Stimulated activated CD8-positive, alpha-beta memory T cell treated with anti-CD3 and anti-CD28 coated beads, Interleukin-4, amount 100 ng/mL, for 4 hours (primary cell): ENCODE measurements at places on chromosomes 2 and 18.

DNA sequence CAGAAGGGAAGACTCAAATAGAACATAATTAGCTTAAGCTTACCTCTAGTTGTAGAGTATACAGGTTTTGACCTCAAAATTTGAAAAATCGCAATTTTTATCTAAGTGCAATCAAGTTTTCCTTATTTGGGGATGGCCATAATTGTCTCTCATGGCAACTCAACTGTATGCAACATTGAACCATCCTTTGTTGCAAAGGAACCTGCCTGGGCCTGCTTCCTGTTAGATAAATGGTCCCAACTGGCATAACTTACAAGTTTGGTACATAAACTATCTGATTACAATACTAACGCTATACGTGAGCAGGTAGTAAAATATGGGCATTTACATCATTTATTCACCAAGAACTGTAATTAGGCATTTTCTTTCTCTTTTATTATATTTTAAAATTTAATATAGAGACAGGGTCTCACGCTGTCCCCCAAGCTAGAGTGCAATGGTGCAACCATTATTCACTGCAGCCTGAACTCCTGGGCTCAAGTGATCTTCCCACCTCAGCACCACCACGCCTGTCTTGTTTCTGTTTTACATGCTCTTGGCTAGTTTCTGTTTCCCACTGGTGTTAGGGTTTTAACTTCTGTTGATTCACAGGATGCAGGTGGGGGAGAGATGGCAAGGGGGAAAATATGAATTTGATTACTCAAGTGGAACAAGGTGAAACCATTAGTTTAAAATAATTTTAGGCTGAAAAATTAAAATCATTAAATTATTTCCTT lies 55.3 kb upstream of the B3GNT2 start:
- no peak for DNase-seq

DNA sequence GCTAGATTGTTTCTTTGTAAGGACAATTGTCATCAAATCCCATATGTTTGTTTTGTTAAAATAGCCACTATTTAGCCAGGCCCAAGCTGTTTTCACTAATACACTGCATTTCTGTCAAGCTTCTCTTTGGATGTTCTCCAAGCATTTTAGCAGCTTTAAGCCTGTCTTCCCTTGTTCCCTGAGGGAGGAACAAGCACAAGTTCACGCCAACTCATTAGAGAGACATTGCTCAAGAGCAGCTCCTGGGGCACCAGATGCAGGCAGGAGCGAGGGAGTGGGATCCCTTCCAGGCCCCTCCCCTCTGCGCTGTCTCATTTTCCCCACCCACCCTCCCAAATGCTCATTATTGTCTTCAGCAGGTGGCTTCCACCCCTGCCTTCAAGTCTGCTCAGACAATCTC lies 32.6 kb upstream of the PPP3R1 start:
- DNase-seq = no peak

GRCh38 chr18:54881229-54881768 lies 53.0 kb downstream of the RAB27B start:
- no peak for DNase-seq

GRCh38 chr18:41744421-41745030 lies 210.5 kb upstream of the PIK3C3 start:
- DNase-seq = no peak

- no peak for DNase-seq
These were observed 118.8 kb downstream of the MEP1B start for GRCh38 chr18:32308493-32309120.

DNA sequence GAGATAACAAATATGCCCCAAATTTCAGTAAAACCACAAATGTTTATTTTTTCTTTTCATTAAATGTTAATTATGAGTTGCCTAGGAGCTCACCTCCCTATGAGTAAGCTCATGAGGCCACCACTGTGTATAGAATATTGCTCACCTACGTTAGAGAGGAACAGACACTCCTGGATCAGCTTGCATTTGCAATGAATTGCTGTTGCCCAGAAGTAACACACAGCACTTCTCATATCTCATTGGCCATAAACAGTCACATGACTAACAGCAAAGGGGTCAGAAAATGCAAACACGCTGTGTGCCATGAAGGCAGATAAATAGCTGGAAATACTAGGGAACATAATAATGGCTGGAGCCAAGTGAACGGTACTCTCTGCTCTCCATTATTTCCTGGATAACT lies 89.0 kb upstream of the GALNT5 start:
- no peak for DNase-seq

DNA sequence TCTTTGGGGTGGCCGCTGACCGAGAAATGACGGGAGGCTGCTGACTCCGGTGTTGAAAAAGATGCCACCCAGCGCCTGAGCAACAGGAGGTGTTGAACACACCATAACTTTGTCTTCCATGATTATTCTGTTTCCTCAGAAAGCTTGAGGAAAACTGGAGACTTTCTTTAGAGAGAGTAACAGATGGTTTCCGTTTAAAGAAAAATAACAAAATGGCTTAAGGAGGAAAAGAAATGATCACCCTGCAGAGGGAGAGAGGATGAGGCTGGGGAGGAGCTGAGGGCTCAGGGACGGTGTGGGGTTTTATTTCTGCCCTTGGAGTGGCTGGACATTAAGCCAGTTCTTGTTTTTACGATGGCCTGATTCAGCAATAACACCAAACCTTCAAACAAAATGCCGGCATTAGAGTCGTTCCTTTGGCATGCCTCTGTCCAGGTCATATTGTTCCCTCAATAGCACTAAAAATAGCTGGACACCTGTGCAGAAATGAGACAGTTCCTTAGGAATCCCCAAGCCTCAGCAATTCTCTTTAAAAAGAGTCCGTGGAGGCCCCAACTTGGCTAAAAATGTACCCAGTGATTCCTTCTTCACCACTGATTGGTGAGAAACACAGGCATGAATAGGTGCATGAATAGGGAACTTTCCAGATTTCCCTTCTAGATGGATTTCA lies 182.4 kb downstream of the ALPK2 start:
- DNase-seq = no peak

GRCh38 chr2:178163395-178163794 lies 30.9 kb upstream of the OSBPL6 start:
- DNase-seq = no peak

DNA sequence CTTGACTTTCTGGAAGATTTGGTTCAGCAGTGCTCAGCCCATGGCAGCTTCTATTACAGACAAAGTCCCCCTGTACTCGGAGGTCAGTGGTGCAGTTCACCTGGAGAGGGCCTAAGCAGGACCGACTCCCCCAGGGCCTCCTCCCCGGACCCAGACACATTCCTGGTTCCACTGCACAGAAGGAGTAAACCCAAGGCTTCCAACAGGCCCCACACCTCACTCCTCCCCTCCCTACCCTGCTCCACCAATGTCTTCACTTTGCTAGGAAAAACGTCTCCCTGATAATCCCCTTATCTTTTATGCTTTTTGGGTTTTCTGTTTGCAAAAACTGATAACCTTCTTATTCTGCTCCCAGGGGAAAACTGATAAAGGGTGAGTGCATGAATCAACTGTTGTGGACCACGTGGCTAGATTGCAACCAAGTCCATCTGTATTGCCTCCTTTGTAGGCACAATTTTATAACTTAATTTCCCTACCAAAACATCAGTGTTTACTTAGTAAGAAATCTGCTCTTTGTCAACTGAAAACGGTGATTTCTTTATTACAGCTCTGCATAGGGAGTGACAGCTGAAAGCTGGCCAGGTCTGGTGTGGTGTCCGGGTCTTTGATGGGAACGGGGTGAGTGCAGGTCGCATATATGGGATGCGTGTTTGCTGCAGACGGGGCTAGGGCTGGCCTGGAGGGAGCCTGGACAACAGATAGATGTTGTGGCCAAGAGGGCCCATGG lies 202.5 kb downstream of the GLI2 start:
- DNase-seq = no peak

DNA sequence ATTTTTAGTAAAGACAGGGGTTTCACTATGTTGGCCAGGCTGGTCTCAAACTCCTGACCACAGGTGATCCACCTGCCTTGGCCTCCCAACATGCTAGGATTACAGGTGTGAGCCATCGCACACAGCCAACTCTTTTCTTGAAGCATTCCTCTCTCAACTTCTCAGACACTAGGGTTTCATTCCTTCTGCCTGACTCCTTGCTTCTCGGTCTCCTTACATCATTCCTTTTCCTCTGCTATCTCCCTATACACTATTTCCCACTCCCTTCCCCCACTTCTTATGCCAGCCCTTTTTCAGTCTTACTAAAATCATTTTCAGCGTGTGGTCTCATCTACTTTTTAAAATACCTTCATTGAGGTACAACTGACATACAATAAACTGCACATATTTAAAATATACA lies 6.1 kb downstream of the SOS1 start:
- no peak for DNase-seq

DNA sequence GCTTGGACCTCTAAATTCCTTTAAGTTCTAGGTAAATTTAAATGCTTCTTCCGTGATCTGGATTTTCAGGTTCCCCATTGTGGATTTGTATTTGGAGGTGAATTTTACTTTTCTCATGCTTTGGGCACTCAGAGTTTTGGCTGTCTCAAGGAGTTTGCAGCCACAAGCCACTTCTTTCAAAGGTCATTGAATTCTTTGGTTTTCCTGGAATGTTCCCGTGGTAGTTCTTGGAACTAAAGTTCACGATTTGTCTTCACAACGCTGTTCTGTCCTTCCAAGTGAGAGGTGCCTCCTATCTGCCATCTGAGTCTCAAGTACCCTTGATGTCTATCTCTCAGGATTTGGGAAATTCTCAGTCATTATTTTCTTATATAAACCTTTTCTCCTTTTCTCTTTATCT lies 1438.7 kb upstream of the ZEB2 start:
- DNase-seq = no peak

DNA sequence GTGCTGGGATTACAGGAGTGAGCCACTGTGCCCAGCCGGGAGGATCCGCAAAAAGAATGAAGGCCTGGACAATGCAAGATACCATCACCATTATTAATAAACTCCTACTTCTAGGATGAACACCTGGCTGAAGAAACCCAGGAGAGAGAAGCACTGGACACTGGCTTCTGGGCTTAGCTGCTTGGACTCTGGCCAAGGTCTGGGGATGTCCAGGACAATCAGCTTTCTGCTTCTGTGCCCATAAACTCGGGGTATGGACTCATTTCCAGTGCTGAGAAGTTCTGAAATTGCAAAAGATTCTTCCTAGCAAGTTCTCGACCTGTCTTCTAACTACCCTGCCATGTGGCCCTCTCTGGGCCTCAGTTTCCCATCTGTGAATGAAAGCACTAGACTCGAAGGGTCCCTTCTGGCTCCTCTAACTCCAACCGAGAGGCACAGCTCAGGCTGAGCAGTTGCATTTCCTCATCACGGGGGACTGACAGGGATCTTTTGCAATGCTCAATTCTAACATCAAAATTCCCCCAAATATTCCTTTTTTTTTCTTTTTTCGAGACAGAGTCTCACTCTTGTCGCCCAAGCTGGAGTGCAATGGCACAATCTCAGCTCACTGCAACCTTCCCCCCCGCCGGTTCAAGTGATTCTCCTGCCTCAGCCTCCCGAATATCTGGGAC lies 2.4 kb upstream of the SH2D6 start:
- no peak for DNase-seq

DNA sequence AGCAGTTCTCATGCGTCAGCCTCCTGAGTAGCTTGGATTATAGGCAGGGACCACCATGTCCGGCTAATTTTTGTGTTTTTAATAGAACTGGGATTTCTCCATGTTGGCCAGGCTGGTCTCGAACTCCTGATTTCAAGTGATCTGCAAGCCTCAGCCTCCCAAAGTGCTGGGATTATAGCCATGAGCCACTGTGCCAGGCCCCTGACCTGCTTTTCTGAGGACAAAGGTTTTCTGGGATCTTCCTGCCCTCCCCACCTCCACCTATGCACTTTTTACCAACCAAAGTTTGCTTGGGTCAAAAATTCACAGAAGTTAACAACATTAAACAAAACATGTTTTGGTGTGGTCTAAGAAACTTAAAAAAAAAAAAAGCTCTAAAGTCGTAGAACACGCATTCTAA lies 259.9 kb downstream of the HAUS1 start:
- DNase-seq = no peak

GRCh38 chr2:16012626-16013358 lies 72.4 kb downstream of the MYCN start:
- no peak for DNase-seq

GRCh38 chr2:20048488-20049448 lies 2.7 kb downstream of the LAPTM4A start:
- DNase-seq = no peak

- no peak for DNase-seq
These were observed 31.0 kb downstream of the CYBRD1 start for GRCh38 chr2:171553236-171553635.

GRCh38 chr18:76274468-76275289 lies 220.4 kb downstream of the ZNF516 start:
- no peak for DNase-seq

- DNase-seq = no peak
These were observed 245.1 kb downstream of the KCNS3 start for GRCh38 chr2:18123577-18123976.

DNA sequence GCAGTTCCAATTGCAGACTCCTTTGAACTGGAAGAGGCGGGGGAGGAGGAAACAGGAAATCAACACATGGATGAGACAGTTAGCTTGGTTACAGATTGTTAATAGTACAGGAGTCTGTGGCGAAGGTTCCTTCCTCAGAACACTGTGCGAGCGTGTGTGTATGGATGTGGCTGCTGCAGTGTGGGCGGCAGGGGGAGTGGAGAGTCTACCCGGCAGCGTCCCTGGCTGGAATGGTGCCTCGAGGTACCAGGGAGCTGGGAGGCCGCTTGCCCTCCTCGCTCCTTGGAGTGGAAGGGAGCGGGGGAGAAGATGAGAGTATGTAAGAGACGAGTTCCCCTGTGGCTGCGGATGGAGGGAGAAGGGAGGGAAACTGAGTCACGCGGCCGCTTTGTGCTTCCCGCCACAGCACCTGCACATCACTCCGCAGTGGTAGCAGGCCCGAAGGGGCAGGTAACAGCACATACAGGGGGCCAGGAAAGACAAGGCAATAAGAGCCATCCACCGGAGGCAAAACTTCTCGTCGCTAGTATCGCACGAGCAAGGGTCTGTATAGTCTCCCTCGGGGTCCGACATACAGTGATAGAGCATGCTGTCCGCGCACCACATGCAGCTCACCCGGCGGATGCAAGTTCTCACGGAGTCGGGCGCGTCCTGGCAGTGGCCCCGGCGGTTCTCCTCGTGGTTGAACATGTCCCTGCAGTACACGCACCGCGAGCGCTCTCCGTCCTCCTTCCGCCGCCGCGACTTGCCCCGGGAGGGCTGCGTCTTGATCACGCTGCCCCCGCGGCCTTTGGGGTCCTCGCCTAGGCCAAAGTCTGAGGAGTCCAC lies 85.7 kb downstream of the ACTR2 start:
- DNase-seq = no peak

GRCh38 chr18:60180671-60181070 lies 191.9 kb downstream of the MC4R start:
- no peak for DNase-seq

GRCh38 chr2:155151945-155152344 lies 453.4 kb downstream of the KCNJ3 start:
- no peak for DNase-seq

- DNase-seq = no peak
These were observed 1008.5 kb upstream of the FANCL start for GRCh38 chr2:59249441-59250306.
